ENCODE measurements at places on chromosomes 1 and 21.

DNA sequence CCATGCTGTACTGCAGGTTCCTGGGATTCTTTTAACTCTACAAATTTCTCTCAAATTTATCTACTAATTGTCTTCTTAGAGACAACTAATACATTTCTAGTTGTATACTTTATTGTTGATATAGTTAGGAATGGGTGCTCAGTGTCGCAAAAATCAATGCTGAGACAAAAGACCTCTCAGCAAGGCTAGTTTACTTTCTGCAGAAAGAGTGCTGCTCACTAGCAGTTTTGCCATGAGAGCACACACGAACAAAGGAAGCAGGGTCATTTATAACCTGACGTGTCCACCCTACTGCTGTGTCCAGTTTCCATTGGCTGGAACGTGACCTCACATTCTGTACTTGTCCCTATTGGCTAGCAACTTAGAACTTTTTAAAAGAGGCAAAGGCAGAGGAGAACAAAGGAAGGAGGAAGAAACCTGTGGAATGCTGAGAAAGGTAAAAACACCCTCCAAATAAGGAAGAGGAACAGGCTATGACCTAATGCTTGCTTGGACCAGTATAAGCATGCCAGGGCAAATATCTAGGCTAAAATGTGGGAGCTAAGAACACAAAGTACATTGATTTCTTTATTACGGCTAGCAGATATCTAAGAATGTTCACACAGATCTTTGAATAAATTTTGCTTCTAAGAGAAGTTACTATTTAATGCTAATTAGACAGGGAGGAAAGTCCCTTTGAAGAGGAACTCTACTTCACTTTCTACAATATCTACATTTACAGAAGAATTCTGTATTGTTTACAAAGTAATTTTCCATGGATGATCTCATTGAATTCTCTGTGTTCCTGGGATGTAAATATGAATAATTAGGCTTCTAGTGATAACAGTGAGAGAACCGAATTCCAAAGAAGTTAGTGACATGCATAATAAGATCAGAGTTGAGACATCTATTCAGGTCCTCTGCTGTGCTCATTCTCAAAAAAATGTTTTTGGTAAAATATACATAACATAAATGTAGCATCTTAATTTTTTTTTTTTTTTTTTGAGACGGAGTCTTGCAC lies 86.0 kb upstream of the MAP10 start:
- no peak for DNase-seq

DNA sequence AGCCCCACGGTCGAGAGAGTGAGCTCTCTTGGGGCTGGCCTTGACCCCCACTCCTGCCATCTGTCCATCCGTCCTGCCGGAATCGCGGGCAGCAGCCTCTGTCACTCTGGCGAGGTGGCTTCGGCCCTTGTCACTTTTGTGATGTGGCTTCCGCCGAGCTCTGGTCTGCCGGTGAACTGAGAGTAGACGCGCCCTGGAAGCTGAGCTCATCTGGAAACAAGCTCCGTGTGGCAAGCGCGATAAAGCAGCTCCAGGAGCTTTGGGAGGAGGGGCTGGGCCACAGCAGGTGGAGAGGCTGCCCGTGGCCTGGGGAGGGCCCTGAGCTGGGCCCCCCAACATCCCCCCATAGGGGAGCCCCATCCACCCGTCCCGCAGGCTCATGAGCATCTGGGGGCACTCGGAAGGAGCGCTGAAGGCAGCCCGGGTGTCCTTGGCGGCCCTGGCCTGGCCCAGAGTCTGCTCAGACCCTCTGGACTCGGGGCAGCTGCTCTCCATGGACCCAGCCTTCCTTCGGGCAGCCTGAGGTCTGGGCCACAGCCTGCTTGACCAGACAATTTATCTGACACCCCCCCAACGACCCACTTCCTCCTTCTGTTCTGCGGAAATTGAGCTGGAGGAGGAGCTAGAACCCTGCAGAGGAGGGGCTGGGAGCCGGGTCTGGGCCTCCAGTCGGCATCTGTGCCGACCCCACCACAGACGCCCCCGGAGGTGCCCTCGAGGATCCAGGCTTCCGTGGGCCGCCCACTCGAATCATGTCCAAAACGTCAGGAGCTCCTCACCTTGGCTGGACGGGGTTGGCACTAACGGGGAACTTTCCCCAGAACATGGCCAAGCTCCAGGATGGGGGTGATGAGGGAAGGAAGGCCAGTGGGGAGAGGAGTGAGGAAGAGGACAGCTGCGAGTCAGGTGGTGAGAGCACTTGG lies 59.1 kb downstream of the SLC19A1 start:
- no peak for DNase-seq

- DNase-seq, result no peak
These were observed 6.3 kb downstream of the SLAMF1 start for GRCh38 chr1:160640359-160641123.

GRCh38 chr1:107365527-107366240 lies 224.8 kb downstream of the NTNG1 start:
- DNase-seq, result no peak

- DNase-seq, result no peak
These were observed 44.2 kb upstream of the MARK1 start for GRCh38 chr1:220483700-220484099.

GRCh38 chr1:109609881-109610280 lies 9.5 kb downstream of the GNAT2 start:
- no peak for DNase-seq

DNA sequence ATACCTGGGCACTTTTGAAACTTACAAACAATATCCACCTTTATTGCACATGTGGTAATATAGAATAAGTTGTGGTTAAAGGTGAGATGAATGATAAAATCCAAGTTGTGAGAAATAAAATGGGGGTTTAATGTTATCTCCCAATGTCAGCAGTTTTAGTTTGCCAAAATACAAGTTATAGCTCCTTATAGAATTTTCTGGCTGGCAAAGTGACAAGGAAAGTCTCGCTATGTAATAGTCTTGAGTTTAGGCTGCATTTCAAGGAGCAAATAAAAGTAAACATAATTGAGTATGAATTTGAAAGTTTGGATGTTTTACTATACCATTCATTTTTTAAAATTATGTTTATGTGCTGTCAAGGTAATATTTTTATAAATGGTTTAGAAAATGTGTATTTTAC lies 15.0 kb upstream of the NEXN start:
- no peak for DNase-seq

GRCh38 chr1:76239470-76239918 lies 164.9 kb downstream of the ST6GALNAC3 start:
- DNase-seq, result no peak

GRCh38 chr1:3247521-3248121 lies 178.6 kb downstream of the PRDM16 start:
- peak; percentile 26 for DNase-seq

- no peak for DNase-seq
These were observed 232.9 kb upstream of the SGIP1 start for GRCh38 chr1:66300972-66301451.

- DNase-seq, result no peak
These were observed 25.9 kb downstream of the COL16A1 start for GRCh38 chr1:31677949-31678348.

GRCh38 chr1:56376188-56376984 lies 203.0 kb downstream of the PLPP3 start:
- peak; percentile 6 for DNase-seq

- no peak for DNase-seq
These were observed 16.9 kb upstream of the VANGL1 start for GRCh38 chr1:115624859-115625258.

- no peak for DNase-seq
These were observed 28.7 kb downstream of the RUNX1 start for GRCh38 chr21:35020436-35020835.

DNA sequence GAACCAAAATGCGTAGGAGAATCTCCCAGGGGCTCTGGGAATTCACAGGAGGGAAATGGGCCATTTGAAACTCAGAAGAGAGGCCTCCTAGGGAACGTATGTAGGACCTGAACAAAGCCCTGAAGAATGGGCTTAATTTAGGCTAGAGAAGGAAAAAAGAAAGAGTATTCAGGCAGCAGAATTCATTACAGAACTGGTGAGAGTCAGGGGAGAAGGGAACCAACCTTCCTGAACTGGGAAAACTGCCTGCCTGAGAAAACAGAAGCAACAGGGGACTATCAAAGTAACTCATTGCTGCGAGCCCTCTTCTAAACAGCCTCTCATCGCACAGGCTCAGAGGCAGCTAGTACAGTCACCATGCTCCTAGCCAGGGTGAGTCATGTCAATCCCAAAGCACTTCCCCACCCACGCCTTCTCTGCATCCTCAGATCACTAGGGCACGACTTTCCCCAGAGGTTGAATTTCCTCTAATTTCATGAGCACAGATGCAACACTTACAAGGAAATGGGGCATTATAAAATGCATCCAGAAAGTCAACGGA lies 98.1 kb downstream of the ADSS2 start:
- DNase-seq, result no peak

DNA sequence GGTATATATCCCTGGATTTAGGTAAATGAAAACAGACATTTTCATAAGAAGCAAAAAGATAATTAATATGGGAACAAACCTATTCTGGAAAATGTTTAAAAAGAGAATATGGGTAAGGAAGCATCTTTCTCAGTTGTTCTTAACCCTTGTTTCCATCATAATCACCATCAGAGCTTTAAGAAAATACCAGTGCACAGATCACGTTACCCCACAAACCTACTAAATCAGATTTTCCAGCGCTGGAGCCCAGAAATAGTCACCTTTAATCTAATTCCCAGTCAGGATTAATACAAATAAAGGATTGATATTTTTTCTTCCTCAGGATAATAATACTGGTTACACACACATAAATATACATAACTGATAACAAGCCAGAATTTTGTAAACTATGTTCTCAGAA lies 44.6 kb downstream of the PTPRC start:
- DNase-seq, result no peak

- peak; percentile 46 for DNase-seq
These were observed 22.8 kb downstream of the DHRS3 start for GRCh38 chr1:12594966-12595756.

DNA sequence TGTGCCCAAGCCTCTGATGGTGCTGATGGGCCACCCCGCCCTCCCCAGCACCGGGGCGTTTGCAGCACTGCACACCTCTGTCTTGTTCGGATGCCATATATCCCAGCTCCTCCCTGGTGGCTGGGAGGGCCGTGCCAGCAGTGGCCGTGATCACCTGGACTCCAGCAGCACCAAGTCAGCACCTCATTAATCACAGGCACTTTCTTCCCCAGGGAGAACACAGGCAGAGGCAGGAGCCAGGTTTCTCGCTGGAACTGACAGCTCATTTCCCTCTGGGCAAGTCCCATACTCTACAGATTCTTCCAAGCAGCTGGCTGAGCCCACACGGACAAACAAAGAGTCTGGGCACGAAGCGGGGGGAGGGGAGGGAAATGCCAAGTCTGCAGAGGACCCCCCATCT lies 141.7 kb upstream of the EDN2 start:
- no peak for DNase-seq

GRCh38 chr1:19918057-19918456 lies 5.4 kb downstream of the PLA2G2E start:
- peak; percentile 83 for DNase-seq

DNA sequence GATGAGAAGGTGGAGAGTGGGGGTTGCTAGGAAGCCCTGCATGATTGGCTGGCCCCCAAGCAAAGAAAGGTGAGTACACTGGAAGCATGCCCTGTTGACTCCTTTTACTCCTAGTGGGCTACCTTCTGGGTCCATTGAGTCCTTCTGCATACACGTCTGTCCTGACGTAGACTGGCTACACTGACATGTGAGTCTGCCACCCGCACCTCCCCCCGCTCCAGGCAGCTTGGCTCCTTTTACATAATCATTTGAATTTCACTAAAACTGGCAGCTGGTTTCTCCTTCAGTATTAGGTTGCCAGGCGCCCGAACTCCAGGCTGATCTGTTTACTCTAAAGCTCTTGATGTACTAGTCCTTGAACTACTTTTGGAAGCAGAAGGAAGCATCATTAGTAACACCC lies 8.7 kb downstream of the MRPS21 start:
- DNase-seq, result no peak

DNA sequence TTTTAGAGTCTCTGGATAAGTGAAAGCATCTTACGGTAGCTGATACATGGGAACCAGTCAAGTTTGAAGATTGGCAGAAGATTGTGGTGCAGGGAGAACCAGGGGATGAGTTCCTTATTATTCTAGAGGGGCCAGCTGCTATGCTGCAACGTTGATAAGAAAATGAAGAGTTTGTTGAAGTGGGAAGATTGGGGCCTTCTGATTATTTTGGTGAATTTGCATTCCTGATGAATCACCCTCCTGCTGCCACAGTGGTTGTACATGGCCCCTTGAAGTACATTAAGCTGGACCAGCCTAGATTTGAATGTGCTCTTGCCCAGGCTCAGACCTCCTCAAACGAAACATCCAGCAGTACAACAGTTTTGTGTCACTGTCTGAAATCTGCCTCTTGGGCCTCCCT lies 45.9 kb downstream of the BTBD8 start:
- DNase-seq, result no peak

- no peak for DNase-seq
These were observed 15.2 kb downstream of the DOP1B start for GRCh38 chr21:36171741-36172331.

DNA sequence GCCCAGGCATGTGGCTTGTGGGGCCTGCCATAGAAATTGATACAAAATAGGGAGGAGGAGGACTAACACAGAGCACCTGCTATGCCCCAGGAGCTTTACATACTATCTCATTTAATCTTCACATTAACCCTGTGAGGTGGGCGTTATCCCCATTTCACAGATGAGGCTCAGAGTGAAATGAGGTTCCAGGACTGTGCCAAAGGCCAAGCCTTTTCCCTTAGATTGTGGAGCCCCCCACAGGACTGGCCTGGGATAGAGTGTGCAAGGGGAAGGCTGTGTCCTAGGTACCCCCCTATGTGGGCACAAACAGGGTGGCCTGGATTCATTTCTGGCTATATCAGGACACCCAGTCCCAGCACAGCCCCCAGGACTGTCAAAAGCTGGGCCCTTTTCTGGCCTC lies 2.2 kb upstream of the DDOST start:
- DNase-seq, result no peak

DNA sequence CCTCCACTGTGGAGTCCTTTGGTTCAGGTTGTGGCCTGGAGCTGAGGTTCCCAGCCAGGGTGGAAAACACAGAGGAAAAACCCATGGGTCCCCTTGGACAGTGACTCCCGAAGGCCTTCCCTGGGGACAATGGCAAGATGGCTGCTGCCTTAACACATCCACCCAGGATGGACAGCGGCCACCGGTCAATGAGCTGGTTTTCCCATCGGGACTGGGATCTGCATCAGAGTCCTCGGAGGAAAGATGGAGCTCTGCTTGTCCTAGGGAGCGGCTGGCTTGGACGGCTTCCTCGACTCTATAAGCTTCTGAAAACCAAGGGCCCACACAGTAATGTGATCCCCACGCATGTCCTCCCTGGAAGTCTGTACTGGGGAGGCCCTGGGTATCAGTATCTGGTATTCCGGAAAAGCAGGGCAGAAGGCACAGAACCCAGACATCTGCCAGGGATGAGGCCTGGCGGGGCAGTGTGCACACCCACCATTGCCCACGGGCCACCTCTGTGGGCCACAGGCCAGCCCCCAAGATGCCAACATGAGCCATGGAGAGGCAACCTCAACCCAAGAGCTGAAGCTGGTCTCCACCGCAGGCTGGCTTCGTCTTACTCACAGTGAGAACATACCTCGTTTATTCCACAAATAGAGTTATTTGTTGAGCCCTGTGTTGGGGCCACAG lies 94.7 kb upstream of the VAMP3 start:
- no peak for DNase-seq

Data from endothelial cell (in vitro differentiated cells).